Ovary (tissue), 10 donors: ENCODE measurements at places on chromosomes 4 and X. TPM values are rescaled to one million over a fixed set of nuclear protein-coding genes. Genes with fewer than 3 reads are reported as not detected.

TMPRSS11D gene
- total RNA-seq, result not detected

BEX2 gene
- 29.5 TPM for total RNA-seq

TBX22 gene
- total RNA-seq, result not detected

COL4A6 gene
- total RNA-seq, result 21.0 TPM

RWDD4 gene
- total RNA-seq, result 45.5 TPM

DNA sequence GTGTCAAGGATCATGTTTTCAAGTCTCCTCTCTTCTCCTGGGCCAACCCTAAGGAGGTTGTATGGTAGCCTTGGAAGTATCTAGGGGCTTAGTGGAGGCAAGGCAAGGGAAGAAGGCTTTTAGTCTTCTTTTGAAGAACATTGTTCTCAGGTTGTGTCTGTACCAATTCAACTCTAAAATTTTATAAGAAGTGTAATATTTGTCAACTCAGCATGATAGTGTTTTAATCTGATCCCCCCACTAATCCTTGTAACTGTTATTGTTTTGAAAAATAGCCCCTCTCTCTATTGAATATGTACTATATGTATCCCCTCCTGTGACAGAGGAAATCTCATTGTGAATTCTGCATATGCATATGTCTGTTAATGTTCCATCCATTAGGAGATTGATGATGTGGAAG is 345.4 kb downstream of the CFAP299 start:
- H3K27me3 ChIP-seq, result no peaks in the 10 kb centered on the region
- no peaks in the 10 kb centered on the region for H3K4me1 ChIP-seq
- no peak overlapping the region for H3K27ac ChIP-seq

DNA sequence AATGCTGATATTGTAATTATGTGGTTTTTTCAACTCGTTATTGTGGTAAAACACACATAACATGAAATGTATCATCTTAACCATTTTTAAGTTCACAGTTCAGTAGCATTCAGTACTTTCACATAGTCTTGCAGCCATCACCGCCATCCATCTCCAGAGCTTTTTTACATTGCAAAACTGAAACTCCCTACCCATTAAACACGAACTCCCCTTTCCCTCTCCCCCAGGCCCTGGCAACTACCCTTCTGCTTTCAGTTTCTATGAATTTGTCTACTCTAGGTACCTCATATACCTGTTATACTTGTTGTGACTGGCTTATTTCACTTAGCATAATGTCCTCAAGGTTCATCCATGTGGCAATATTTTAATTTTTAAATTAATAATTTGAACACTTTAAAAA is 380.6 kb downstream of the MAPK10 start:
- H3K36me3 ChIP-seq, result no peaks in the 10 kb centered on the region
- no peak overlapping the region for H3K4me3 ChIP-seq
- no peak for DNase-seq

GRCh38 chr4:57424232-57424897 is 314.2 kb upstream of the IGFBP7 start:
- no peaks in the 10 kb centered on the region for H3K36me3 ChIP-seq
- H3K27ac ChIP-seq, result no peak overlapping the region
- H3K4me3 ChIP-seq, result no peak overlapping the region

- no peaks in the 10 kb centered on the region for H3K4me1 ChIP-seq
- H3K27ac ChIP-seq, result no peak overlapping the region
- no peaks in the 10 kb centered on the region for H3K36me3 ChIP-seq
- H3K27me3 ChIP-seq, result no peaks in the 10 kb centered on the region
Measured at GRCh38 chrX:118347131-118347530, 1.2 kb downstream of the WDR44 start.

GRCh38 chrX:1763294-1763693 is 148.4 kb downstream of the ASMT start:
- H3K36me3 ChIP-seq, result no peaks in the 10 kb centered on the region
- DNase-seq, result no peak
- H3K4me3 ChIP-seq, result no peak overlapping the region
- H3K27me3 ChIP-seq, result no peaks in the 10 kb centered on the region
- no peaks in the 10 kb centered on the region for H3K4me1 ChIP-seq
- H3K27ac ChIP-seq, result no peak overlapping the region

DNA sequence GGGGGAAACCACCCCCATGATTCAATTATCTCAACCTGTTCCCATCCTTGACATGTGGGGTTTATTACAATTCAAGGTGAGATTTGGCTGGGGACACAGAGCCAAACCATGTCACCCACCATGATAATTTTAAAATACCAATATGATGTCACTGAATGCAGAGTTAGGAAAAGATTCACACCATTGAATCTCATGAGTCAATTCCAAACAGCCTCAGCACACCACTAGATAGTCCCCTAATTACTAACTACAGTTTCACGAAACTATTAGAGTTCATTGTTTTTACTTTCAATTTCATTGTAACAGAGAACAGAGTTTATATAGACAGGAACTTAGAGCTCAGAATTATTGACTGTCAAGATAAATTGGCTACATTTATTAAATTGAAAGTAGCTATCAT is 410.2 kb downstream of the FAM47A start:
- no peak overlapping the region for H3K4me3 ChIP-seq
- no peaks in the 10 kb centered on the region for H3K4me1 ChIP-seq
- H3K27ac ChIP-seq, result no peak overlapping the region
- H3K36me3 ChIP-seq, result no peaks in the 10 kb centered on the region

IL21 gene
- not detected for total RNA-seq

DNA sequence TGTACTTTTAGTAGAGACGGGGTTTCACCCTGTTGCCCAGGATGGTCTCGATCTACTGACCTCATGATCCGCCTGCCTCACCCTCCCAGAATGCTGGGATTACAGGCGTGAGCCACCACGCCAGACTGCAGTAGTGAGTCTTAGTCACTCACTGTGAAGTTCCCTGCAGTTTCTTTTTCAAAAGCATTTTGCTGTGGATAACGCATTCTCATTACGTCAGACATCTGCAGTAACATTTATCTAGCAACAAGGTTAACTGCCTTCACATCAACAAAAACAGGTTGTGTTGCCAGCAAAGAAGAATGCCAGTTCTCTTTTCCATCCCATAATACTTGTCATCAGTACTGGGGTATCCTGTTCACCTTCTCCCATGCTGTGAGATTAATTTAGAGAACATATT is 164.6 kb downstream of the DHRSX start:
- H3K4me3 ChIP-seq, result no peak overlapping the region
- no peaks in the 10 kb centered on the region for H3K36me3 ChIP-seq
- no peaks in the 10 kb centered on the region for H3K4me1 ChIP-seq
- H3K27ac ChIP-seq, result no peak overlapping the region
- DNase-seq, result no peak

DNA sequence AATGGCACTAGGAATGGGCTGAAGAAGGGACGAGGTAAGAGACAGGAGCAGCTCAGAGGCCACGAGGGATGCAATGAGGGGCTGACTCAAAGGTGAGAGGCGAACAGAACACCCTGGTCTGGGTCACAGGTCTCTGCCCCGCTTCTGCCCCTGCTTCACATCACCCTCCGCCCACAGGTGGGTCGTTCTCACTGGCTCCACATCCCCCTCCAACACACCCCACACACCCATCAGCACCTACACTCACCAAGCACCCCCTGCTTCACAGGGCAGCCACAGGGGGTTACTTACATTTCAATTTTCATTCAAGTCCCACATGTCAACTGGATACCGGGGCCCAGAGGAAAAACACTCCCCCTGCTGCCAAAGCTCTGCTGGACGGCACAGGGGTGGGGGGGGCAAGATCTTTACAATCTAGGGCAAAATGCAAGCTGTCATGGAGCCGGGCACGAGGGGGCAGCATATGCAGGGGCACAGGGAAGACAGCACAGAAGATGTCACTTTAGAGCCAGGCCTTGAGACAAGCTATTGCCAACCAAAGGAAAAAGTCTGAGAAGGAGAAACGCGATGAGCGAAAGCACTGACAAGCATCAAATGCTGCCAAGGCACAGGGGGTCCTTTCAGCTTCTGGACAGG is 94.0 kb downstream of the AFAP1 start:
- DNase-seq, result no peak
- no peak overlapping the region for H3K27ac ChIP-seq
- H3K4me3 ChIP-seq, result no peak overlapping the region
- no peaks in the 10 kb centered on the region for H3K27me3 ChIP-seq

- H3K4me3 ChIP-seq, result no peak overlapping the region
- no peaks in the 10 kb centered on the region for H3K27me3 ChIP-seq
Measured at GRCh38 chr4:99586322-99586721, 11.7 kb downstream of the MTTP start.

KLB gene
- not detected for total RNA-seq

- no peak for DNase-seq
- no peak overlapping the region for H3K27ac ChIP-seq
- no peaks in the 10 kb centered on the region for H3K27me3 ChIP-seq
- no peaks in the 10 kb centered on the region for H3K4me1 ChIP-seq
Measured at GRCh38 chr4:81629366-81629765, 157.7 kb upstream of the RASGEF1B start.

AP1AR gene
- 19.9 TPM for total RNA-seq

VCX3B gene
- total RNA-seq, result not detected

DNA sequence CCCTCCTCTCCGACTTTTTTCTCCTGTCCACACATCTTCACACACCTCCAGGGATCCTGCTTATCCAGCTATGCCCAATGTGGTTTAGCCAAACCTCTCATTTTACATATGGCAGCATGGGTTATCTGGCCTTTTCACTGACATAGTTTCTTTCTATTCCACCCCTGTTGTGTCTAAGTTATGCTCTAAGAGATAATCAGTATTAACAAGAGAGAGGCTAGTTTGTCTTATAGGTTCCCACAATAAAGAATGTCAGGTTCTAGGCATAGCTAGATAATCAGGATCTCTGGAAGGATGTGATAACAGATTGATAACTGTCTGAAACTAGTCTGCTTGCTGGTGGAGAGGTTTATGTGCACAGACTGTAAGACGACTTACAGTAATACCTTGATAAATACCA is 7.7 kb upstream of the GALNT7 start:
- DNase-seq, result no peak
- no peaks in the 10 kb centered on the region for H3K36me3 ChIP-seq
- H3K4me3 ChIP-seq, result no peak overlapping the region
- H3K27ac ChIP-seq, result no peak overlapping the region
- H3K4me1 ChIP-seq, result no peaks in the 10 kb centered on the region

UBL4A gene
- 31.6 TPM for total RNA-seq

STBD1 gene
- 4.6 TPM for total RNA-seq

DNA sequence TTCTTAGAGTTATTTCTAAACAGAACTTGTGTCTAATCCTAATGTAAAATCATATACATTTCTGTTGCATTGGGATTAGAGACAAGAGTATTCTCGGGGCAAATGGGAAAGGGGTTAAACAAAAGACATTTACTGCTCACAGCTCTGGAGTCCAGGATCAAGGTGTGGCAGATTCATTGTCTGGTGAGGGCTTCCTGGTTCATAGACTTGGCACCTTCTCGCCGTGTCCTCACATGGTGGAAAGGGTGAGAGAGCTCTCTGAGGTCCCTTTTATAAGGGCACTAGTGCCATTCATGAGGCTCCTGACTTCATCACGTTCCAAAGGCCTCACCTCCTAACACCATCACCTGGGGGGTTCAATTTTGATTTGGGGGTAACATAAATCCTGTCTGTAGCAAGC is 90.3 kb upstream of the PRKX start:
- H3K4me3 ChIP-seq, result no peak overlapping the region
- H3K27me3 ChIP-seq, result no peaks in the 10 kb centered on the region
- no peak for DNase-seq
- H3K27ac ChIP-seq, result no peak overlapping the region
- no peaks in the 10 kb centered on the region for H3K36me3 ChIP-seq

- H3K27me3 ChIP-seq, result no peaks in the 10 kb centered on the region
- DNase-seq, result no peak
- H3K4me1 ChIP-seq, result no peaks in the 10 kb centered on the region
- no peak overlapping the region for H3K4me3 ChIP-seq
Measured at GRCh38 chrX:96126182-96126581, 558.5 kb upstream of the DIAPH2 start.

ARHGAP6 gene
- total RNA-seq, result 14.1 TPM

- no peak overlapping the region for H3K27ac ChIP-seq
- H3K27me3 ChIP-seq, result no peaks in the 10 kb centered on the region
- no peak overlapping the region for H3K4me3 ChIP-seq
- no peak for DNase-seq
- no peaks in the 10 kb centered on the region for H3K36me3 ChIP-seq
Measured at GRCh38 chrX:121036137-121036536, 11.3 kb upstream of the GLUD2 start.
